ENCODE measurements at places on chromosomes 3 and 15.

GRCh38 chr3:78343221-78343620 lies 1303.3 kb downstream of the ROBO2 start:
- DNase-seq = no peak

GRCh38 chr3:98148751-98149150 lies 1.5 kb downstream of the OR5H14 start:
- DNase-seq = no peak

DNA sequence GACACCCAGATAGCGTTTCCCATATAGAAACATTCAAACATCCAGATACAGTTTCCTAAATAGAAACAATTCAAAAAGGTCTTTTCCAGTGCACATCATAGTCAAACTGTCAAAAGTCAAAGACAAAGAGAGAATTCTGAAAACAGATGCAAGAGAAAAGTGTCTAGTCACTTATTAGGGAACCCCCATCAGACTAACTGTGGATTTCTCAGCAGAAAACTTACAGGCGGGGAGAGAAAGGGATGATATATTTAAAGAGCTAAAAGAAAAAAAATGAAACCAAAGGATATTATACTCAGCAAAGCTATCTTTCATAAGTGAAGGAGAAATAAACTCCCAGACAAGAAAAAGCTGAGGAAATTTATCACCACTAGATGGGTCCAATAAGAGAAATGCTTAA lies 22.3 kb upstream of the CX3CR1 start:
- no peak for DNase-seq

GRCh38 chr15:45918839-45919238 lies 284.0 kb downstream of the SQOR start:
- no peak for DNase-seq

DNA sequence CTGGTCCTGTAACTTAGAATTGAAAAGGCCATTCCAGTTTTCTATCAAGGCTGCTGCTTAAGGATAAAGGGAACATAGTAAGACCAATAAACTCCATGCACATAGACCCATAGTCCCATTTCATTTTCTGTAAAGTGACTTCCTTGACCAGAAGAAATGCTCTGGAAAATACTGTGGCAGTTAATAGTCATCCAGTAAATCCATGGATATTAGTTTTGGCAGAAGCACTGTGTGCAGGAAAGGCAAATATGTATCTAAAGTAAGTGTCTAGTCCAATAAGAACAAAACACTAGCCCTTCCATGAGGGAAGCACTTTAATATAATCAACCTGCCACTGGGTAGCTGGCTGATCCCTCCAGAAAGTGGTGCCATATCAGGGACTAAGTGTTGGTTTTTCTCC lies 19.3 kb upstream of the MKRN3 start:
- DNase-seq = no peak

DNA sequence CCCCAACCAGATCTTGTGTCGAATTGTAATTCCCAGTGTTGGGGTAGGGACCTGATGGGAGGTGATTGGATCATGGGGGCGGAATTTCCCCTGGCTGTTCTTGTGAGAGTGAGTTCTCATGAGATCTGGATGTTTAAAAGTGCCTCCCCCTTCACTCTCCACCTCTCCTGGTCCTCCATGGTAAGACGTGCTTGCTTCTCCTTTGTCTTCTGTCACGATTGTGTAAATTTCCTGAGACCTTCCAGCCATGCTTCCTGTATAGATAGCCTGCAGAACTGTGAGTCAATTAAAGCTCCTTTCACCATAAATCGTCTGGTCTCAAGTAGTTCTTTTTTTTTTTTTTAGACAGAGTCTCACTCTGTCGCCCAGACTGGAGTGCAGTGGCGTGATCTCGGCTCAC lies 42.3 kb downstream of the NR1D2 start:
- no peak for DNase-seq

DNA sequence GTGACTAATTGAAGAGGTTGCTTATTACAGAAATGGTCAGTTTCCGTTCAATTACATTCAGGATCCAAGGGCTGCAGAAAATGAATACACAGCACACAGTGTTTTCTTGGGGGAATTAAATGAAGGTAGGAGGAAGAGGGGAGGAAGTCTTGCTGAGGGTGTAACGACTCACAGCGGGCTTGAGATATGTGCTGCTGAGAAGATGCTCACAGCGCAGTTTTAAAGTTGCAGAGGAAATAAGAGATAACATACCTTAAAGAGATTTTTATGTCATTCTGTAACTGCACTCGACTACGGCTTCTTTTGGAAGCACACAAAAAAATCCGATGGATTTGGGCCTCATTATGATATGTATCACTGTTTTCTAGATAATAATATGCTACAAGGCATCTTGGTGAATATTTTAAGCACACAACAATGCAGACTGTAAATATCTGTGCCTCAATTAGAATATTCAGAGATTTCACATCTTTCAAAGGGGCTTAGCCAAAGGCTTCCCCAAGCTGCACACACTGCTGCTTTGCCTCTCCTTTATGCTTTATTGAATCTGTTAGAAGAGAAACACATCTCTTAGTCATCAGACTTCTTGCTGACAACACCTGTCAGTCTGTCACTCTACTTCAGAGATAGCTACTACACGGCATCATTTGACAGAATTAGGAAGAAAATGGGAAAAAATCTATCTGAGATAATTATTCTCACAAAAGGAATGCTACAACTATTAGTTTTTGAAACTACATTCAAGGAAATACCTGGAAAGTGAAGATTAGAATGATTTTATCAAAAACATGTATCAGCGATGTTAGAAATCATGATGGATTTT lies 773.2 kb downstream of the OTOL1 start:
- no peak for DNase-seq

- no peak for DNase-seq
These were observed 97.5 kb upstream of the STAC start for GRCh38 chr3:36282766-36283165.

DNA sequence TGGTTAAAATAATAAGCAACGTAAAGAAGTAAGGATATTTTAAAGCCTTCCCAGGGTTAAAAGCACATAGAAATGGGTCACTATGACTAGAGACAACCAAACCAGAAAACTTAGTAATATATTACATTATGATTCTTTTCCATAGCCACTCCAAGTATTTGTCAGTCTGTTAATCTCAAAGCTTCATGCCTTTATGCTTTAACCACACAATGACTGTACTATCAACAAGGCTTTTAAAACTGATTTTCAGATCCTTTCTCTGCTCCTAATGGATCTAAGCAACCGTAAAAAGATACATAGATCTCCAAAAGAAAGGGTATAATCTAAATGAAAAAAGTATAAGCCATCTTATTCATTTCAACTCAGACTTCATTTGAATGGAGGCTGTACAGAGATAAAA lies 14.4 kb downstream of the SECISBP2L start:
- no peak for DNase-seq

DNA sequence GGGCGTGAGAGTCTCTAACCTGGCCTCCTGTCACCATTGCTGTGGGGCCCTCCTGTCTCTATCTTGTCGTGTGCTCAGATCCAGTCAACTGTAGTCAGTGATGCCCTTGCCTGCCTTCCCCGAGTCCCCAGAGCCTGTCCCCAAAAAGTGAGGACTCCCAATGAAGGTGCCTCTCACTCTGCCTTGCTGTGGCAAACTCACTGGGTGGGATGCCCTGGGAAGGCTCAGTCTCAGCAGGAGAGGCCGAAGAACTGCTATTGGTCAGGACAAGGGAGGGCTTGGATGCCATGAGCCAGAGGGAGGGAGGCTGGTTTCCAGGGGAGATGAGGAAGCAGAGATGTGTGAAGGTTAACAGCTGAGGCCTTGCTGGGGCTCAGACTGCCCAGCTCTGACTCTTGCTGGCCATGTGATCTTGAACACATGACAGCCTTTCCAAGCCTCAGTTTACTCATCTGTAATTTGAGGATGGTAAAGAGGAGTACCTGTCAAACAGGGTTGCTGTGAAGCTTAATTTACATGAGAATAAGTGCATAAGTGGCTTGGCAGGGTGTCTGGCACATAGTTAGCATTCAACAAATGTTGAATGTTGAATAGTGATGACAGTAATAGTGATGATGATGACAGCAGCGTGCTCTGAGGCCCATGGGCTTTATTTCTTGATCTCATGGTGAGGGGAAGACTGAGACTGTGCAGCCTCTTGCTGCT lies 8.2 kb downstream of the KY start:
- no peak for DNase-seq
